NCI-H1105 treated with DMSO at 0.1 percent for 48 hours (cell line): ENCODE measurements at places on chromosomes 7 and 10.
A peak's percentile ranks its signal among the peaks of the same experiment; 100 is the strongest.

GRCh38 chr10:10209167-10209566 lies 808.5 kb upstream of the CELF2 start:
- no peak for DNase-seq

DNA sequence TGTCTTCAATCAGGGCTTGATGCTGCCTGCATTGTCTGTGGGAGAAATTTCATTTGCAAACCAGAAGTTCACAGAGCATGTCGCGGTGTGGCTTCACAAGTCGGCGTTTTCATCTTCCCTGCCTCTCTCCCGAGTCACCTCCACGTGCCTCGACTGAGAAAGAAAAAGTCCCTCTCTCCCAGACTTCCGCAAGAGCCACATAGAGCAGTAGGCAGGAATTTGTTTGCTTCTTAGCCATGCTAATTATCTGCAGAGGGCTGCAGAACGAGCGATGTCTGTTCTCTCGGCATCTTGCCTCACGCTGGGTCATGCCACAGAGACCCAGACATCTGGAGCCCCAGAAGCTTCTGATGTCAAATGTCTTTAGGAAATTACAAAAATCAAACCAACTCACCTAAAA lies 272.2 kb downstream of the TCF7L2 start:
- DNase-seq: no peak

- DNase-seq: peak; percentile 26
Observed at GRCh38 chr10:96618653-96619052, 31.8 kb upstream of the TM9SF3 start.

DNA sequence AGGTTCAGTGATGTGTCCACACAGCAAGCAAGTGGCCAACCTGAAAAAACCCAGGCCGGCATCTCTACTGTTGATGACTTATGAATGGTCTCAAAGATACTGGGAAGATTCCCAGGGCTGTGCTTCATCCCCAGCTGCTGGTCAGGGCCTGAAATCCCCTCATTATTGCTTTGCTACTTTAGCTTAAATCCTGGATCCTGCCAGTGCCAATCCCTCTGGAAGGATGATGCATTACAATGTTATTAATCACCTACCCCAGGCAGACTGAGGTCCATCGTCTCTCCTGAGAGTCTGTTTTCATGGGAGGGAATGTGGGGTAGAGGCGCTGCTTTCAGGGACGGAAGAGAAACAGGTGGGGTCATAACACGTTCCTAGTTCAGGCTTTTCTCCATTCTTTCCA lies 371.6 kb downstream of the RPS24 start:
- DNase-seq: no peak
